CD4-positive, alpha-beta T cell treated with Interferon gamma for 1 hour (primary cell): ENCODE measurements at places on chromosomes 7 and 10.

- no peak for DNase-seq
These were observed 5.8 kb upstream of the ZNF487 start for GRCh38 chr10:43430926-43431663.

- DNase-seq = peak; percentile 66
These were observed 4.8 kb upstream of the MTG1 start for GRCh38 chr10:133388973-133389818.

DNA sequence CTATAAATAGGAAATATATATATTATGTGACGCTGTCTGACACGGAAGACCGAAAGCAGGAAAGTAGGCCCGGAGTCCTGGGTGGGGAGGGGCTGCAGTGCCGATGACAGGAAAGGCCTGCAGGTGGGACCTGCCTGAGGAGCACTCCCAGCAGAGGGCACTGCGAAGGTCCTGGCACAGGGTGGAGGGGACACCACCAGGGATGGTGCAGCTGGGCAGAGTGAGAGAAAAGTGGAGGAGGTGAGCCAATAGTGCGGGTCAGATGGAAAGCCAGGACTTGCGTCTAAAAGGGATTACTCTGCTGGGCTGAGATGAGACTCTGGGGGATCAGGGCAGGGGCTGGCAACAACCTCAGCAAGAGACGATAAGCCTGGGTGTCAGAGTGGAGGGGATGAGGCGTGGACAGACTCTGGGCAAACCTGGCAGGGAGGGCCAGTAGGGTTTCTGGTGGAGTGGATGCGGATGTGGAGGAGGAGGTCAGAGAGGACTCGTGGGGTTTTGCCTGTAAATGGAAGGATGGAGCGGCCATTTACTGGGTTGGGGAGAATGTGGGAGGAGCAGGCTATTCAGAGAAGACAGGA lies 118.2 kb upstream of the ZNF746 start:
- DNase-seq = no peak

DNA sequence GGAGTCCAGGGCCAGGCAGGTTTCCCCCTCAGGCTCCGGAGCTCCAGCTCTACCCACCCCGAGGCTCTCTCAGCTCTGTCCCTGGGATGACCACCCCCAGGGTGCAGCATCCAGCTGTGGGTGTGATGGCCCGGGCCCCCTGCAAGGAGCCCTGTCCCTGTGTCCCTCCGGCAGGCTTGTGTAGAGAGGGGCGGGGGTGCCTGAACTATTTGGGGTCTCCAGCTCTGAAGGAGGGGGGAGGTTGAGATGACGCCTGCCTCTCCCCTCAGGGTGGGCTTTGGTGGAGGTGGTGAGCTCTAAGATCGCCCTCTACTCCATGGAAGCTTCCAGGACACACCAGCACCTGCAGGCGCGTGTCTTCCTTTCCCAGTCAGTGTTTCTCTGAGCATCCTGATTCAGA lies 39.4 kb downstream of the ADRA2A start:
- no peak for DNase-seq

- no peak for DNase-seq
These were observed 8.1 kb upstream of the CUZD1 start for GRCh38 chr10:122853665-122854313.

- no peak for DNase-seq
These were observed 54.1 kb upstream of the NXPH1 start for GRCh38 chr7:8379264-8379663.

GRCh38 chr7:100122568-100122967 lies 3.1 kb downstream of the CNPY4 start:
- DNase-seq = no peak

DNA sequence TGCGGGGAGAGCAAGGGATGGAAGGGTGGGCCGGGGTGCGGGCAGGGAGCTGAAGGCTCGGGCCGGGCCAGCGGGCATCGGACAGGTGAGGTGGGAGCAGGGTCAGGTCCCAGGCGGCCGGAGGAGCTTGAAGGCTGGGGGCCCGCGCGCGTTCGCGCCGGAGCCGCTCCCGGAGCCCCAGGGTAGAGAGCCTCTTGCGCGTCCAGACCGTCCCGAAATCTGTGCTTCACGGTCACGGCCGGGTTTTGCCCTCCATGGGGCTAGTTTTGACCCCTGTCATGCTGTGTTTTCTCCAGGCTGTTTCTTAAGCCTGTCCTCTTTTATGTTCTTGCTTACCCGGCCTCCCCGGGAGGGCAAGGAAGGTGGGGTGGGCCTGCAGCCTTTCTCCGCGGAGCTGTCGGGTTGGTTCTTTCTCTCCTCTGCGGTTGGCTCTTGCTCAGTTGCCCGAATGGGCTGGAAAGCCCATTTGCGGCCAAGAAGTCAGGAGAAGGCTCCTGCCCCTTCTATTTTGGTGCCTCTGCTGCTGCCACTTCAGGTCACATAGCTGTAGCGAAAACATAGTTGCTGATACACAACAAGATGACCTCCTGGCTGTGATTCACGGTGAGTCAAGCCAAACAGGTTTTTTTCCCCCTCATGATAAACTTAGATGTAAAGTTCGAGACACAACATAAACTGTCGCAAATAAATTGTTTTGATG lies 650 bp downstream of the UBE2D1 start:
- peak; percentile 13 for DNase-seq

DNA sequence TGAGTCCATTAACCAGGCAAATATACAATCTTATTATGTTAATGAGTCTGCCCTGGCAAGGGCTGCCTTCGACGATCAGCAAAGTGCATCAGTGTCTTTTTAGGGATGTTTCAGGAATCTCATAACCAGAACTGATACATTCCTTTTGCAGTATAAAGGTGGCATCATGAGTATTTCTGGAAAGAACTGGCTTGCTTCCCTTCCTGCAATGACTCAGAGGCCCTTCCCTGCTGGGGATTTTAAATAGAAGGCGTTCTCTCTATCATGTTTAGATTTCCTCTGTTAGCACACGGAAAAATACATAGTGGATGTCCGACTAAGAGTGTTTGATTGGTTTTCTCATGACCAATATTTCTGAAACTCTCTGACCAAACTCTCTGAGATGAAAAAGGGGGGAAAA lies 1.8 kb downstream of the NPS start:
- DNase-seq = no peak

GRCh38 chr7:102253066-102253972 lies 33.3 kb upstream of the SH2B2 start:
- no peak for DNase-seq

- DNase-seq = no peak
These were observed 122.4 kb downstream of the ZNF248 start for GRCh38 chr10:37734971-37735370.

DNA sequence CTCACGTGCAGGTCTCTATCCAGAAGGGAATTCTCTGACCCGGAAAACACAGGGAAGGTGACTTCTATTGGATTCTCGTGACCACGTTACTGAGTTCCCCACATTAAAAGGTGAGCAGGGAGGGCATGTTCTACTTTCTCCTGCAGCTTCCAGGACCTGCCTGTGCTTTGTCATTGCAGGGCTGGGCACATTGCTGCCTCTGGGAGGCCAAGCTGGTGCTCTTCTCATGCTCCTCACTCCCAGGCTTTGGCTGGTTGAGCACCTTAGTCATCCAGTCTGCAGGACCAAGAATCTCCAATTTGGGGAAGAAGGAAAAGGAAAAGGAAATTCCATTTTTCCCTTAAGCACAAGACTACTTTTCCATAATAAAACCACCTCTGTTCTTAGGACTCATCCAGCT lies 86.5 kb upstream of the TMEM72 start:
- no peak for DNase-seq

DNA sequence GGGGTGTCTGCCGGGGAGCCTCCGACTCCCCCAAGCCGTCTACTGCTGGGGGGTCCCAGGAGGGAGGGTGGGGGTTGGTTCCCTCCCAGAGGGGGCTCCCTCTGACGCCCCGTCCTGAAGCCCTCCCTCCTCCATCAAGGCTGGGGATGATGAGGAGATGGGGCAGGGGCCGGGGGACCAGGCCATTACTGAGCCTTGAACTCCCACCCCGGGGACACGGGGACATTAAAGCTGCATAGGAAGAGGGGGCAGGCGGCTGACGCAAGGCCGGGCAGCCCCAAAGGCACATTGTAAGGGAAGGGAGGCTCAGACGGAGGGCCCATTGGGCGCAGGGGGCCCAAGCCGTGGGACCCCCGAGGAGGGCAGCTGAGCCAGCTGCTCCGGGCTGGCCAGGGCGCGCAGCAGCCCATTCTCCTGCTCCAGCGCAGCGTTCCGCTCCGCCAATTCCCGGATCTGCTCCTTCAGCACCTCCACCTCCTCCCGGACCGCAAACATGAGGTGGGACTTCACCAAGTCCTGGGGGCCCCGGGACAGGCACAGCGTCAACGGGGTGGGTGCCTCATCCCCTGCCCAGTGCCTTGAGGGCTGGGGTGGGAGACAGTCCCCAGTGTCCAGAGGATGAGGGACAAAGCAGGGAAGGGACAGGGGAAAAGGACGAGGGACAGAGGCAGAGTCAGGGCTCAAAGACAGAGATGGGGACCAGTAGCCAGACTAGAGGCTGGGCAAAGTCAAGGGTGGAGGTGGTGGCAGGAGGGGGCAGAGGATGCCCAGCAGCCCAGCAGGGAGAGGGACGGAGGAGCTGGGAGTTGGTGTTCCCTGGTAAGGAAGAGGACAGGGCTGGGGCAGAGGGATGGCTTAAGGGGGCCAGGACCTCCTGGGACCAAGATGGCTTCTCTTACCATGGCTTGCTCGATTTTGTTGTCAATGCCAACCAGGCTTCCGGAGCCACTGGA lies 2.9 kb upstream of the SPACDR start:
- no peak for DNase-seq

- DNase-seq = no peak
These were observed 16.7 kb upstream of the PLXNA4 start for GRCh38 chr7:132592936-132593335.

GRCh38 chr7:47254081-47254977 lies 327.6 kb downstream of the TNS3 start:
- peak; percentile 53 for DNase-seq

GRCh38 chr10:81806842-81807241 lies 68.2 kb upstream of the NRG3 start:
- DNase-seq = no peak
